NCI-H1417 (cell line): ENCODE measurements at places on chromosomes 2 and 18.

DNA sequence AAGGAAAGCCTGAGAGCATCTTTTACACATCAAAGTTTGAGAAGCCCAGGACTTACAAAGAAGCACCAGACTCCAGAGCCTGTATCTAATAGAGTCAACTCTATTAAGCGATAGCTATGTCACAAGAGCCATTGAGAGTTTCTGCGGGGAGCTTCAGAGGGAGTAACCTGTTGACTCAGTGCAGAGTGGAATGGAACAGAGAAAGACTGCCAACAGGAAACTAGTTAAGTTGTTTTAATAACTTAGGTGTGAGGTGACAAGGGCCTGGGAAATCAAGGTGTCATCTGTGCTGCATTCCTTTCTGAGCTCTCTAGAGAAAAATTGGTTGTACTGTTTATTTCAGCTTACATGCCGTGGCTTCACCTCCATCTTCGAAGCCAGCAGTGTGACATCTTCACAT is 513.8 kb upstream of the POU3F3 start:
- DNase-seq, result no peak

GRCh38 chr2:215361211-215361875 is 49.5 kb downstream of the ATIC start:
- no peak for DNase-seq

- no peak for DNase-seq
These were observed 78.3 kb upstream of the SETBP1 start for GRCh38 chr18:44602380-44602779.

- no peak for DNase-seq
These were observed 259.2 kb downstream of the SH3BP4 start for GRCh38 chr2:235211056-235211455.

DNA sequence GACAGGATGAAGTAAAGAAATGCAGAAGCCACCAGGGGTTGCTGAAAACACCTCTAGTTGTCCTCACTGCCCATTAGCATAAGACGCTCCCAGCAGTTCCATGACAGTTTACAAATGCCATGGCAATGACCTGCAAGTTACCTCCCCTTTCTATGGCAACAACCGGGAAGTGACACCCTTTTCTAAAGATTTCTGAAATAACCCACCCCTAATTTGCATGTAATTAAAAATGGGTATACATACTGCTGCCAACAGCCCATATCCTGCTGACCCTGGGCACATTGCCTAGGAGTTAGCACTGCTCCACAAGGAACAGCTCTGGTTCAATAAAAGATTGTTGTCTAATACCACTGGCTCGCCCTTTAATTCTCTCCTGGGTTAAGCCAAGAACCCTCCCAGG is 178.3 kb upstream of the LRATD1 start:
- DNase-seq, result no peak

GRCh38 chr2:181566334-181567032 is 90.4 kb downstream of the CERKL start:
- no peak for DNase-seq

DNA sequence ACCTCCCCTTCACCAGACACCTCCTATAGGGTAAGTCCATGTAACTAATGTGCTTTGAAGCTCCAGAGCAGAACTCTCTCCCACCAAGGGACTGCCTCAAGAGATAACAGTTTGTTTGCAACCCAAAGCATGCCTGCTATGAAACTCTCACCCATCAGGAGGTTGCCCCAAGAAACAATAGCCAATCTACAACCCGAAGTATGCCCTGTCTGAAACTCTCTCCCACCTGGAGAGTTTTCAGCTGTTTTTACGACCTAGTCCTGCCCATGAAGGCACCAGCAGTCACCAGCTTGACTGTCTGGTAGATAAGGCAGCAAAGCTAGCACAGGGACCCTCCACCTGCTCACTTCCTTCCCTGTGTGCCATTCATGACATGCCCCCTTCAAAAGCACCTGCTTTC is 533.9 kb upstream of the CRIM1 start:
- DNase-seq, result no peak
